ENCODE measurements at places on chromosomes 7 and 10. TPM values are rescaled to one million over a fixed set of nuclear protein-coding genes. Genes with fewer than 3 reads are reported as not detected.

GRCh38 chr7:21579341-21580072 is 36.7 kb downstream of the DNAH11 start:
- no peak for DNase-seq

DNA sequence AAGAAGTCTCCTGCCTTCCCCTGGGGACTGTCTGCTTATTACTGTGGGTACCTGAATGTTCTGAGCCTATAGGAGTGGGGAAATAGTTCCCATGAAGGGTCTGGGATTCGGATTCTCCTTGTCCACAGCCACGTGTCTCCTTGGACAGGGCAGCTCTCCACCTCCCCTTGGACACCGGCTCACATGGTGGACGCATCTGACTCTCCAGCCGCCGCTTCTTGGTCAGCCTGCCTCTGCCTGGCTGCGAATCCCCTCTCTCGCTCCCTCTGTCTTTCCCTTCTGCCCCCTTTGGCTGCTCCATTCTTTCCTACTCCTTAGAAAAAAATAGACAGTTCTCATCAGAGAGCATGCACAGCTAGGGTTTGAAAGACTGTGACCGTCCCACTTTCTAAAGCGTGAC is 46.9 kb downstream of the JAKMIP3 start:
- no peak for DNase-seq

GRCh38 chr7:64643566-64643965 is 22.4 kb upstream of the ZNF107 start:
- DNase-seq: no peak

The IKZF1 gene
- total RNA-seq: 1.2 TPM

- no peak for DNase-seq
These were observed 498.1 kb upstream of the POT1 start for GRCh38 chr7:125427676-125428075.

All from H4 (cell line).